SJSA1 (cell line): ENCODE measurements at places on chromosomes 4 and X. TPM values are rescaled to one million over a fixed set of nuclear protein-coding genes. Genes with fewer than 3 reads are reported as not detected.

ATP1B4 gene
- total RNA-seq: not detected in 2 replicates

SPATA18 gene
- 0.11 TPM in 1 of 2 replicates, not detected in the other for total RNA-seq

ZFX gene
- 15.6 and 29.9 TPM in 2 replicates for total RNA-seq

SLITRK4 gene
- total RNA-seq: not detected in 2 replicates

ANKRD17 gene
- total RNA-seq: 26.3 and 36.8 TPM in 2 replicates

NKX1-1 gene
- not detected in 2 replicates for total RNA-seq

ZNF630 gene
- 0.47 and 0.58 TPM in 2 replicates for total RNA-seq

- no peak for DNase-seq
These were observed 595 bp downstream of the MBNL3 start for GRCh38 chrX:132488180-132488705.

GRCh38 chrX:44433556-44433955, 90.1 kb upstream of the EFHC2 start:
- peak; percentile 48 for DNase-seq

DNA sequence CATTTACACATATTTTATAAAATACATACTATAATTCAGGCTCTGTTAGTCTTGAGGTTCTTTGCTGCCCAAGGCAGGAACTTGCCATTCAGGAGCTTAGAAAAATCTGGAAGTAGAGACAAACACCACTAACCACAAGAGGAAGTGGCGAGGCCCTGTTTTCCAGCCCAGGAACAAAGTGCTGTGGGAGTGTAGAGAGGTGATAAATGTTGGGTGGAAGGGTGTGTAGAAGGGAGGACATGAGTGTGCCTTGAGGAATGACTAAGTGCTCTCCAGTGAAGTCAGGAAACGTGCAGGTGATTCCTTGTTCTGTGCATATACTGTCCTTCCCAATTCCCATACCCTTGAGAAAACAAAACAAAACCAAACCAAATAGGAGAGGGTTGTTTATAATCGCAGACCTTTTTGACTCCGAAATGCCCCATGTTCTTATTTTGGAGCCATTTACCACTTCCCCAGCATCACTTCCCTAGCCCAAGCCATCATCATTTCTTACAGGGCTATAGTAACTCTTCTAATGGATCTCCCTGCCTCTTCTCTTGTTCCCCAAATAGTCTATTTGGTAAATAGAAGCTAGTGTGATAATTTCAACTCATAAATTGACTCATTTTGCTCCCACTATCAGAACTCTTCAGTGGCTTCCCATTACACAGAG, 83.2 kb downstream of the GPAT3 start:
- DNase-seq: no peak

DNA sequence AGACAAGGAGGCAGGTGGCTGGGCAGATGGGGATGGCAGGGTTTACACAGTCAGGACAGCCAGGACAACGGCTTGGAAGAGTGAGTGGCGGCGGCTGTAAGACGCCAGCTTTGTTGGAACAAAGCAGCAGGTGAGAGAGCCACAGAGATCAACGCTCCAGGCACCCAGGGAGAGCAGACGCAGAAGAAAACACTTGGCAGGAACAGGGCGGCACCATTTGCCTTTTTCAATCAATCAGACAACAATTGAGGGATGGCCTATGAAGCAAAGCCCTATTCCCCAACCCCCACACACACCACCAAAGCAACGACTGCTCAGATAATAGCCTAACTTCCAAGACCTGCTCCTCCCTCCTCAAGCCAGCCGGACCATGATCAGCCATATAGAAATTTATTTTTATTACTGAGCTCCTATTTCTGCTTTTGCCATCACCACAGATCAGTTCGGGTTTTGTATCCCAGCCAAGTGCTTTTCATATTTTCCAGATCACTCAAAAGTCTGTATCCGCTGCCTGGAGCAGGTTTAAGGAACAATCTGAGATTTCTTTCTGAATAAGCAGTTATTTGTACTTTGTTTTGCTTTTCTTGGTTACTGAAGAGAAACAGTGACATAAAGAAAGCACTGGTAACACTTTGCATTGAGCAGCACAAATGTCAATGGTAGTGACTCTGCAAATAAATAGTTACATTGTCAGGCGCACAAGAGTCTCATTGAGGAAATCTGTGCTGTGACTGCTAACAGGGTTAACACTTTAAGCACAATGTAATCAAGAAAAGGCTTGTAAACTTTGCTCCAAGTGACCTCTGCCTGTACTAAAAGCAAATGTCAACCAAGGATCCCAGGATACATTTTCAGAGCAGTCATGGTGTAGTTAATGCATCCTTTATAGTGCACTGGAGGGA, 81.8 kb upstream of the RBPJ start:
- no peak for DNase-seq

GRCh38 chrX:7435822-7436221, 287.9 kb upstream of the PUDP start:
- DNase-seq: no peak
